ENCODE measurements at places on chromosomes 16 and 17.
A peak's percentile ranks its signal among the peaks of the same experiment; 100 is the strongest.

- DNase-seq: no peak
Measured at GRCh38 chr17:66775881-66776400, 59.0 kb upstream of the CACNG5 start.

DNA sequence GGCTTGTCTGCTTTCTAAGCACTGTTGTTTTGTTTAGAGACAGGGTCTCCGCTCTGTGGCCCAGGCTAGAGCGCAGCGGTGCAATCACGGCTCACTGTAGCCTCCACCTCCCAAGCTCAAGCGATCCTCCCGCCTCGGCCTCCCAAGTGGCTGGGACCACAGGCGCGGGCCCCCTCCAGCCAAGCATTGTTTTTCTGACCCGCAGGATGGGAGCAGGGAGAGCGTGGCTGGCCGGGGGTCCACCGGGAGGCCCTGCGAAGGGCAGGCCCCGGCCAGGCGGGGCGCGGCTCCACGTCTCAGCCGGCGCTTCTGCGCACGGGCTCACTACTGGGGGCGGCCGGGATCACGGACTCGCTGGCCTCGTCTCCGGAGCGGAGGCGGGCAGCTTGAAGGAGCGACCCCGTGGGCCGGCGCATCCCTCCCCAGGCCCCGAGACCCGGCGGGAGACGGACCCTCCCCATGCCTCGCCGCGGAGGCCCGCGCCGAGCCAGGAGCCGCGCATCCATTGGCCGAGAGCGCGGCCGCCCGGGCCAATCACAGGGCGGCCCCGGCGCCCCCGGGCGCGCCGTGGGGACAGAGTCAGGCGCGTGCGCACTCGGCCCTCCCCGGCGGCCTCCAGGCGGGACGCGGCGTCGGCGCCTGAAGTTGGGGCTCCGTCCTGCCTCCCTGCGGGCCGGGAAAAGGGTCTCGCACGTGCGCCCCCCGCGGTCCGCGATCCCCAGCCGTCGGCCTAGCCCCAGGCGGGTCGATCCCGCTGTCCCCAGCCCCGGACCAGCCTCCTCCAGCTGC lies 24.9 kb downstream of the ACTG1 start:
- no peak for DNase-seq

- no peak for DNase-seq
Measured at GRCh38 chr16:67702130-67702529, 17.0 kb downstream of the GFOD2 start.

GRCh38 chr17:77208217-77208808 lies 67.5 kb downstream of the SEC14L1 start:
- DNase-seq: peak; percentile 25

DNA sequence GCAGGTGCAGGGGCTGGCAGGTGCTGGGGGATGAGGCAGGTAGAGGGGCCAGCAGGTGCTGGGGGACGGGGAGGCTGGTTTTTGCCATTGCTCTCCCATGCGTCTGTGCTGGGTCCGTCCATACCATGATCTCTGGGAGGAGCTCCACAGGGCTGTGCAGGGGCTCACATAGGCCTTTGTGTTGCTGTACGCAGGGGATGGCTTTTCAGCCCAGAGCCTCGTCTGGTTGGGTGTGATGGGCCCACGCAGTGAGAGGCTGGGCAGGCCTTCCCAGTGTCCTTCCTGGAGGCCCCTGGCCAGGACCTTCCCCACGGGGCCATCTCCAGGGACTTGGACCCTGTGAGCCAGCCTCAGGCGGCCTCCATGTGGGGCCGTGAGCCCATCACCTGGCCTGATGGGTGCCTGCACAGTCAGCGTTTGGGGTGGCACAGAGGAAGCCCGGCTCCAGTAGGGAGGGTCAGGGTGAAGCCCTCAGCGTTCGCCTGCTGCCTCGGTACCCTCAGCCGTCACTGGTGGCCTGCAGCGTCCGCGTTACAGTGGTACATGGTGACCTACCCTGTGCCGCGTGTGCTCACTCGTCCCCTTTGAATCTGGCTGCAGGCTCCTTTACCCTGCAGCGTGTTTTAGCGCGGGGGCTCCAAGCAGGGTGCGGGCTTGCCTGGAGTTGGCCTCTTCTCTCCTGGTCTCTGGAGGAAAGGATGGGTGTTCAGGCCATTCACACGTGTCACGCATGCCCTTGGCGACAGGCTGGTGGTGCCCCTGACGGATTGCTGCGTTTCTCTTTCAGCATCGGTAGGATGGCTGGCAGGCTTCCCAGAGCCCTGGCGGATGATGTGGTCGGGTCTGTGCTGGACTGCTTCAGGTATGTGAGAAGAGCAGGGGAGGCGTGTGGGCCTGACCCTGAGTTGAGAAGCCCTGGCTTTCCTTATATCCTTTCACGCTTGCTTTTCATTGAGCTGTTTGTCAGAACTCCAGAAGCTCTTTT lies 30.6 kb downstream of the ZNF750 start:
- DNase-seq: no peak

DNA sequence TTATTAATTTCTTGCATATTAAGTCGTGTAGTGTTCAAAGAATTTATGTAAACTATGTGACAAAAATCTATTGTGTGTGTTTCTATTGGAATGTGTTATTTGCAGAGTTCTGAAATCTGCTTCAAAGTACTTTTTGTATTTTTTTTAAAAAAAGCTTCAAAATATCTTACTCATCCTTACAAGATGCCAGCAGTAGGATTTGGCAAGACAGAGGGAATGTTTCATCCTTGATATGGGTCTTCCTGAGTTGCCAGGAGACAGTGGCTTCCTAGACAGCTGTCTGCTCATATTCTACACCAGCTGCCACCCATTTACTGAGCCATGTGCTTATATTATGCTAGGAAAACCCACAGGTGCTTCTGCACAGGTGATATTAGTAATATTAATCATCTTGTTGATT lies 36.4 kb downstream of the EFCAB5 start:
- DNase-seq: peak; percentile 48

Data from AG09309 (cell line).